Motor neuron (in vitro differentiated cells): ENCODE measurements at places on chromosomes 2 and 18.

DNA sequence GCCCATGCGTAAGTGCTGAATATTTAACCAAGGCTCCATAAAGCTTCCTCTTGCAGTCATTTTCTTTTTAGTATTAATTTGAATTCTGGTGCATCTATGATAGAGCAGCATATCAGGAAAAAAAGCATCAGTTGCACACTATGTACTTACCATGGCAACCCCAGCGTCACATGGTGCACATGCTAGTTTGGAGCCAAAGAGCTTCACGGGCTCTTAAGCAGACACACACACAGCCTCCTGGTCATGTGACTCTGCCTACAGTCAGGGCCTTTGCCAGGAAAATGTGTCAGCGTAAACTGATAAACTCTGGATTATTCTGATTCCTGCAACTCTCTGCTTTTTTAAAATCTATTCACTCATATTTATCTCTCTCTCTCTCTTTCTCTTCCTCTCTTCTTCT is 30.2 kb downstream of the NYAP2 start:
- ATAC-seq = peak; percentile 98

GRCh38 chr18:59623456-59624368 is 73.5 kb downstream of the CCBE1 start:
- ATAC-seq = no peak

DNA sequence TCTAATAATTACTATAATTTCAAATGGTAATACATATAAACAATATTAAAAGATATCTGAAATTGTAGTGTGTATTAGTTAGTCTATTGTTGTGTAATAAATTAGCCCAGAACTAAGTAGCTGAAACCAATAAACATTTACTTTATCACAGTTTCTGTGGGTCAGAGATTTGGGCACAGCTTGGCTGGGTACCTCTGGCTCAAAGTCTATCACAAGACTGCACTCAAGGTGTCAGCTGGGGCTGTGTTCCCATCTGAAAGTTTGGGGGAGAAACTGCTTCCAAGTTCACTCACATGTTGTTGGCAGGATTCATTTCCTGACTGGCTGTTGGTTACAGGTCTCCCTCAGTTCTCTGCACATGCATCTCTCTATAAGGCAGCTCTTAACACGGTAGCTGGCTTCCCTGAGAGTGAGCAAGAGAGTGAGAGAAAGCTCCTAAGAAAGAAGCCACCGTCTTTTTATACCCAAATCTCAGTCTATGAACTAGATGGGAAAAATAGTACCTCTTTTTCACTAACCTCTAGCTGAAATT is 25.6 kb upstream of the WIPF1 start:
- no peak for ATAC-seq

DNA sequence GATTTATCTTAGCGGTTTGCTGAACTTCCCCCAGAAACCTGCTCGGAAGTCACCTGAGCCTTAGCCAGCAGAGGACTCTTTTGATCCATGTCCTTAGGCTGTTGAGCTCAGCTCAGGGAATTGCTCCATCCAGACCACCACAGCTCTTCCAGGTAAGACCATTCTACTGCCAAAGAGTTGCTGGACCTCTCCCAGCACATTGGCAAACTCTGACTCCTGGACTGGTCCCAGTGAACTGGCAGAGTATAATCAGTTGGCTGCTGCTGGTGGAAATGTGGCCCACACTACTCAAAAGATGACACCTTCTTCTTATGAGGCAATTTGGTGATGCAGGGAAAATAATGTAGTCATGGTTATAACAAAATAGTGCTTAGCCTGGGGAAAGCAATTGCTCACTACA is 308.8 kb upstream of the FIGN start:
- no peak for ATAC-seq

DNA sequence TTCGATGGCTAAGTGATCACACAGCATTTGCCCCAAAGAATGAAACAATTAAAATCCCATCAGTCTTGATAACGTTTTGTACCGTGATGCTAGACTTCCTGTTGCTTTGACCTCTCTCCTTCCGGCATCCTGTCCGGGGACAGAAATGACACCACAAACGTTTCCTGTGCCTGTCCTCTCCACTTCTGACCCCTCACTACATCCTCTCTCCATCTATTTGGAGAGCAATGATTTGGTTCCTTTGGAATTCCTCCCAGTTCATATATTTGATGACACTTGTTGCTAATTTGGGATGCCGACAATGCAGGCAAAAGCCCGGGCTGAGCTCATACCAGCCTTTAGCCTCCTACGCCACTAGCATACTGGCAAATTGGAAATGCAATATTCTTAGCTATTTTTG is 151.2 kb upstream of the CCDC68 start:
- no peak for ATAC-seq

GRCh38 chr18:60445341-60445740 is 72.8 kb upstream of the MC4R start:
- ATAC-seq = no peak

DNA sequence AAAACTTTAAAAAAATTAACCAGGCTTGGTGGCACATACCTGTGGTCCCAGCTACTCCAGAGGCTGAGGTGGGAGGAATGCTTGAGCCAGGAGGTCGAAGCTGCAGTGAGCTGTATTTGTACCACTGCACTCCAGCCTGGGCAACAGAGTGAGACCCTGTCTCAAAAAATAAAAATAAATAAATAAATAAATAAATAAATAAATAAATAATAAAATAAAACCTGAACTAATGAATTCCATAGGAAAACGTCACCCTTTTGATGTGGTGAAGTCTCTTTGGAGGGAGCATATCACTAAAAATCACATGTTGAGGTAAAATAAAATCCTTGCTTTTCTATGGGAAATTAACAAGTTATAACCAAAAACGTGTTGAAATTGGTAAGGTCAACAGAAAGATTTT is 29.6 kb upstream of the ITGAV start:
- no peak for ATAC-seq

DNA sequence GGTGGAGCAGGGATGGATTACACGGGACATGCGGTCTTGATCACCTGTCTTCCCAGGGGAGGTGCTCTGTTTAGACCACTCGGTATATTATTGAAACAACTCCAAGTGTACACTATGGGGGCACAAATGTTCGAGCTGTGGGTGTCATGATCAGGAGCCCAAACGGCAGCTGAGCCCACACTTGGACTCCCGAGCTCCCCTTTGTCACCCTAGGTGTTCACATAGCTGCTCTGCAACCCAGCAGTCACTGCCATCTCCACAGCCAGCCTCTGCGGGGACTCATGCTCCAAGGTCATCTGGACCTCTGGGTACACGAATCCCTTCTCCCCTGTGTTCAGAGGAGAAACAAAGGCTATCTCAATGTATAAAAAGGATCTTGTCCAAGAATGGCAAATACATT is 46.0 kb downstream of the CAPN13 start:
- ATAC-seq = no peak

GRCh38 chr18:51120809-51121596 is 76.5 kb downstream of the MEX3C start:
- no peak for ATAC-seq

DNA sequence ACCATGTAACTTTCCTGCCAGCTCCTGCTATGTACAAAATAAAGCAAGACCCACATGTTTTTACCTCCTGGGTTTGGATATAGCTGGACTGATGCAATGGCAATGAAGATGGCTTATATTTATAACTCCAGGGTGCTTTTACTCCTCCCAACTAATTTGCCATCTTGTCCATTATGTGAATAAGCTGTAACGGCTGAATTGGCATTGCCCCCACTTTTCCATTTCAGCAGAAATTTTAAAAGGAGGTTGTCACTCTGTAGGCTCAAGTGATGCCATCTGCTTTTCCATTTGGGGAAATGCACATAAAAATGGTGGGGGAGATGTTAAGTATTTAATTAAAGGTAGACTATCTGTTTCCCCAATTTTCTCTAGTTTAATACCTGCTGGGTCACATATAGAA is 345.5 kb downstream of the ERBB4 start:
- ATAC-seq = no peak

GRCh38 chr2:71798266-71799012 is 345.1 kb downstream of the DYSF start:
- no peak for ATAC-seq

GRCh38 chr2:41937464-41937906 is 110.3 kb upstream of the PKDCC start:
- ATAC-seq = peak; percentile 99
